ENCODE measurements at places on chromosomes 16 and 17.

DNA sequence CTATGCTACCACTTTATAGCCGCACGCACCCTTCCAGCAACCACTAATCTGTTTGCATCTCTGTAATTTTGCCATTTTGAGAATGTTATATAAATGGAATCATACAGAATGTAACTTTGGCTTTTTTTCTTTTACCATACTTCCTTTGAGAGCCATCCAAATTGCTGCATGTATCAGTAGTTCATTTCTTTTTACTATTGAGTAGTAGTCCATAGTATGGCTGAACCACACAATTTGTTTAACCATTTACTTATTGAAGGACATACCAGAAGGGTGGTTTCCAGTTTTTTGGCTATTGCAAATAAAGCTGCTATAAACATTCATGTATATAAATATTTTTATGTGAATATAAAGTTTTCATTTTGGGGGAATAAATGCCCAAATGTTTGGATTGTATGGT lies 8.8 kb downstream of the TENT4B start:
- no peak for DNase-seq

DNA sequence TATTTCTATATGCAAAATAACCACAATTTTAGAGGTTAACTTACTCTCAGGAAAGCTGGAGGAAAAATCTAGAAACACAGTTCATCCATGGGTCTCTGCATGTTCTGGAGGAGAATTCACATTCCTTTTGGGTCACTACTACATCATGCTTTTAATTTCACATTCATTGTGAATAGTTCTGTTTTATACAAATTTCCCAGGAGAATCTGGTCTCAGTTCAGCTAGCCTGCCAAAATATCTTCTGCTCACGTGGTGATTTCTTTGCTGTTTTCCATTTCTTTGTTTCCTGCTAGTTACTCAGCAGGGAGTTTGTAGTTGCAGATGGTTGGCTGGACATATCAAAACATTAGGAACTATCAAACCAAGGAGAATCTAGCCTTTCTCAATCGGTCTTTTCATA lies at the start of gene ABCA9:
ABCA9 (minus strand) TSS at position 106 of the 400 bp plus-strand sequence. CDS start 9,801 bp downstream, outside the sequence.
- no peak for DNase-seq

GRCh38 chr17:63587770-63588169 lies 12.9 kb upstream of the TACO1 start:
- DNase-seq = no peak

- DNase-seq = no peak
Measured at GRCh38 chr17:17043461-17044271, 1.4 kb downstream of the MPRIP start.

DNA sequence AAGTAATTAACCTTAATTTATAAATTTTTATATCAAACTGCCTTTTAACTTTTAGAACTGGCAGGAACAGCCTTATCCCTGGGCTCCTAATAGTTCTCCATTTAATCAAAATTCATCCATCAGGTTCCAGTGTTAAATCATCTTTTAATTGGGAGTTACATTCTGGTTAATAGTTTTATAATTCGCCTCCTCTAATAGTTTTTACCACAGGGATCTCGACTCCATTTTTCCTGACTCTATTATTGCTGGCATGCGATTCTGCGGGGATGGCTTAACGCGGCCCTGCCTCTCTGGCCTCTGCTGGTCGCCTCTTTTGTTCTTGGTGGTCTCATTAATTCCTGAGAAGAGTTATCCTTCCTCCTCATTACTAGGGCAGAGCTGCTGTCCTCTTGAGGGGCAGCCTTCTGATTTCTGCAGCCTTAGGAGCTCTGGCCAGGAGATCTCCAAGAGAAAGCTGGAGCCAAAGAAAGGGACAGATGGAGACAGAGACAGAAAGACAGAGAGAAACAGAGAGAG lies 71.1 kb downstream of the MRM1 start:
- no peak for DNase-seq

All from NCI-H526 treated with DMSO at 0.1 percent for 48 hours (cell line).